Neural cell (in vitro differentiated cells): ENCODE measurements at places on chromosomes 3 and 15. TPM values are rescaled to one million over a fixed set of nuclear protein-coding genes. Genes with fewer than 3 reads are reported as not detected.

The COPG1 gene
- polyA plus RNA-seq, result 75.0 and 92.7 TPM in 2 replicates

The VEPH1 gene
- polyA plus RNA-seq, result 0.22 and 0.89 TPM in 2 replicates

The TM4SF18 gene
- polyA plus RNA-seq, result 0.42 TPM in 1 of 2 replicates, not detected in the other

The NEK4 gene
- polyA plus RNA-seq, result 29.0 and 45.6 TPM in 2 replicates

The RTP1 gene
- polyA plus RNA-seq, result 2.0 and 2.3 TPM in 2 replicates

The PYDC2 gene
- not detected in 2 replicates for polyA plus RNA-seq

The GABRR3 gene
- polyA plus RNA-seq, result not detected in 2 replicates

The GOLGA6B gene
- polyA plus RNA-seq, result not detected in 2 replicates

The STRIT1 gene
- 1.1 and 1.2 TPM in 2 replicates for polyA plus RNA-seq

The ABI3BP gene
- 0.10 TPM in 1 of 2 replicates, not detected in the other for polyA plus RNA-seq

The DIPK2A gene
- 9.5 and 9.7 TPM in 2 replicates for polyA plus RNA-seq

The OR5K1 gene
- polyA plus RNA-seq, result not detected in 2 replicates

The ZCWPW2 gene
- polyA plus RNA-seq, result 0.48 and 1.0 TPM in 2 replicates

The MYEF2 gene
- 157 and 176 TPM in 2 replicates for polyA plus RNA-seq

The HYKK gene
- not detected in 2 replicates for polyA plus RNA-seq
